ENCODE measurements at places on chromosomes 2 and 18.

DNA sequence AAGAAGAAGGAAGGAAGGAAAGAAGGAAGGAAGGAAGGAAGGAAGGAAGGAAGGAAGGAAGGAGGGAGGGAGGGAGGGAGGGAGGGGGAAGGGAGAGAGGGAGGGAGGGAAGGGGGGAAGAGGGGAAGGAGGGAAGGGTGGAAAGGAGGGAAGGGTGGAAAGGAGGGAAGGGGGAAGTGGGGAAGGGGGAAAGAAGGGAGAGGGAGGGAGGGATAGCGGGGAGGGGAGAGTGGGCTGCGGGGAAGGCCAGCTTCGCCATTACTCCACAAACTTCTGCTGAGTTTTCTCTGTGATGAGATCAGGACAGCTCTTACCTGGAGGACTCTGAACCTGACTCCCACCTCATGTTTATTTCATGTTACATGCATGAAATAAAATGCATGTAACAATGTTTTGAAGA lies 601.5 kb upstream of the FSHR start:
- no peak for DNase-seq

DNA sequence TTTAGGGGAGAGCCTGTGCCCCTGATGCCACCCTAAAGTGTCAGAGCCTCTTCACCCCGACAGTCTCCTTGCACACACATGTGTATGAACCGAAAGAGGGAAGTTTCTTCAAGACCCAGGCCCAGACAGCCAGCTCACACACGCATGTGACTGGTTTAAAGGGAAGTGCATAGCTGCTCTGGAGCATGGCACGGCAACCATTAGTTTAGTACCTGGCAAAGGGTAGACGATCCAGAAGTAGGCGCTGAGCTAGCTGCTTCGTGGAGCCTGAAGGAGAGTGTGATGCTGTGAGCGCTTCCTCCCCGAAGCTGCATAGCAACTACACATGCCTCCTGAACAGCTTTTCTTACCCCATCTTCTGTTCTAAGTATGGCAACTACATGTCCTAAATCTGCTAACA lies 91.7 kb downstream of the ZCCHC2 start:
- no peak for DNase-seq

DNA sequence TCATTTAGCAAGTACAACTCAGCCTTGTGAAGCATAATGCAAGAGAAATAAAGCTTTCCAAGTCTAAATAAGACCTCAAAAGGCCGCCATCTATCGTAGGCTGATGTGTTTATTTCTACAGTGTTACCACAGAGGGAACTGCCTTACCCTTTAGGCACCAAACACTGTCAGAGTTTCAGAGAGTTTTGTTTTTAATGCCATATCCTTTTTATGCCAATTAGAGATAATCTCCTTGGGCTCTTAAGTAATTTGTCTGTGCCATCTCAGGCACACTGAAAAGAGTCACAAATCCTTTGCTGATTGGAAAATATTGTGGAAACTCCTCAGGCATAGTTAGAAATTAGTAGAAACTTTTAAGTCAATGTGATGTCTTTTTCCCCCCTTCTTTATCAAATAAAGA lies 797.1 kb downstream of the SLC4A3 start:
- DNase-seq = no peak

- no peak for DNase-seq
Observed at GRCh38 chr2:168089200-168089599, 158.2 kb downstream of the STK39 start.

DNA sequence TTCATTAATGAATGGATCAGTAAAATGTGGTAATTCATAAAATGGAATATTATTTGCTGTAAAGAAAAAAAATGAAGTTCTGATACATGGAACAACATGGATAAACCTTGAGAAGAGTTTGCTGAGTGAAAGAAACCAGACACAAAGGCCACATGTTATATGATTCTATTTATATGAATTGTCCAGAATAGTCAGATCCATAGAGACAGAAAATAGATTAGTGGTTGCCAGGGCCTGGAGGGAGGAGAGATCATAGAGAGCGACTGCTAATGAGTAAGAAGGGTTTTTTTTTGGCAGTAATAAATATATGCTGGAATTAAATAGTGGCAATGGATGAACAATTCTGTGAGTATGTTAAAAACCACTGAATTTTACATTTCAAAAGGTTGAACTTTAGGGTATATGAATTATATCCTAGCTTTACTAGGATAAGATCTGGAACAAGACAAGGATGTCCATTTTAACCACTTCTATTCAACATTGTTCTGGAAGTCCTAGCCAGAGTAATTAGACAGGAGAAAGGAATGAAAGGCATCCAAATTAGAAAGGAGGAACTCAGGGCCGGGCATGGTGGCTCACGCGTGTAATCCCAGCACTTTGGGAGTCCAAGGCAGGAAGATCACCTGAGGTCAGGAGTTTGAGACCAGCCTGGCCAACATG lies 48.8 kb downstream of the MAPRE2 start:
- DNase-seq = no peak

DNA sequence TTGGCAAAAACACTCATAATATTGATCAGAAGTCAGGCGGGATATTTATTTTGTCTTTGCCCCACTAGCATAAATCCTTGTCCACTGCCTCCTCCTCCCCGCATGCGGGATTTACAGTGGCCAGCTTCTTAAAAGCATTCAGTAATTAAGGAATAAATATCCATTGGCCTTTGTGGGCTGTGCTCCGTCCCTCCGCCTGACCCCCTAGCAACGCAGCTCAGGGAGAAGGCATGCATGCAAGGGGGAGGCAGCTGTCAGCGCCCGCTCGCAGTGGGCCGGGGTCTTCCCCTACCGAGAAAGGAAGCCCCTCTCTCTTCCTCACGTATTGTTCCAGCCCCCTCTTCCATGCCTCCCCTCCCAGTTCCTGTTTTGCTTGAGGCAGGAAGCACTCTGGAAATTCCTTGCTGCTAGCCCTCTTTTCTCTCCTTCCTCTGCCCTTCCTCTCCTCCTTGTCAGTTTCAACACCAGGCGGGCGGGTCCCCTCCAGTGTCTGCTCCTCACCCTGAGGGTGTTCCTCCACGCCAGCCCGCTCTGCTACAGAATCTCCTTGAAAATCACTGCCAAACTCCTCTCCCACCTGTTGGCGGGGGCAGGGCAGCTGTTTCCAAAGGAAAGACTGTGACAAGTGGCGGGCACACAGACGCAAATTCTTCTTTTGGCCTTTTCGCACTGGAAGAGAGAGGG lies 60.1 kb downstream of the GBX2 start:
- DNase-seq = no peak

GRCh38 chr2:142974288-142975024 lies 97.0 kb downstream of the KYNU start:
- no peak for DNase-seq

DNA sequence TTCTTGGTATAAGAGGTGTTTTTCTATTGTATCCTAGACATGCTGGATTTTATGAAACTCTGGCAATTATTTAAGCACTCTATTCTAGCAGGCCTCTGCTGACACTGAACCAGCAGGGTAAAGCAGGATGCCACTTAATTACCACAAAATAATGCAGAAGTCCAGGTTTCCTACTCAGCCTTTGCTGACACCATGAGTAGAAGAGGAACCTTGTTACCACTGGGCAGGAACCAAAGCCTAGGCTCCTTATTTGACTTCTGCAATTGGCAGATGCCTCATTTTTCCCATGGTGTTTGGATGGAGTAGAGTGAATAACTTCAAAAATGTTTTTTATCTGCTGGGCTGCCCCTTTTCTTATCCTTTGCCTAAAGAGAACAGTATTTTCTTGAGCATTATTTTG lies 60.8 kb downstream of the THNSL2 start:
- DNase-seq = no peak

DNA sequence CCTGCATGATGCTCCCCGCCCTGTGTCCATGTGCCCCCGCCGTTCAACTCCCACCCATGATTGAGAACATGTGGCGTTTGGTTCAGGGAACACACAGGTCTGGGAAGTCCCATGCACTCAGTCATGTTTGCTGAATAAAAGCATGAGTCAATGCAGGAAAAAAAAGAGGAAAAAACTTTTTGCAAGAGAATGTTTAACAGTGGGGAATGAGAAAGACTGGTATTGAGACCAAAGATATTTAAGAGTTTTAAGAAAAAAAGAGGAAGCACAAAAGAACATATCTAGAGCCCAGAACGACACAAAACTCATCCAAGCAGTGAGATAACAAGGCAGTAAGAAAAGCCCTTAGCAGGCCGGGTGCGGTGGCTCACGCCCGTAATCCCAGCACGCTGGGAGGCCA lies 279.2 kb upstream of the THSD7B start:
- DNase-seq = no peak

- DNase-seq = no peak
Observed at GRCh38 chr2:44045061-44045460, 49.3 kb upstream of the LRPPRC start.

- DNase-seq = peak; percentile 83
Observed at GRCh38 chr2:239109041-239109927, 261.4 kb downstream of the TWIST2 start.

- no peak for DNase-seq
Observed at GRCh38 chr18:58896268-58896667, 31.6 kb downstream of the ZNF532 start.

- DNase-seq = no peak
Observed at GRCh38 chr2:43572244-43572643, 23.6 kb downstream of the THADA start.

- DNase-seq = peak; percentile 34
Observed at GRCh38 chr2:121480826-121481225, 49.9 kb upstream of the RNU4ATAC start.

GRCh38 chr2:103785956-103786355 lies 1024.1 kb downstream of the TMEM182 start:
- no peak for DNase-seq

DNA sequence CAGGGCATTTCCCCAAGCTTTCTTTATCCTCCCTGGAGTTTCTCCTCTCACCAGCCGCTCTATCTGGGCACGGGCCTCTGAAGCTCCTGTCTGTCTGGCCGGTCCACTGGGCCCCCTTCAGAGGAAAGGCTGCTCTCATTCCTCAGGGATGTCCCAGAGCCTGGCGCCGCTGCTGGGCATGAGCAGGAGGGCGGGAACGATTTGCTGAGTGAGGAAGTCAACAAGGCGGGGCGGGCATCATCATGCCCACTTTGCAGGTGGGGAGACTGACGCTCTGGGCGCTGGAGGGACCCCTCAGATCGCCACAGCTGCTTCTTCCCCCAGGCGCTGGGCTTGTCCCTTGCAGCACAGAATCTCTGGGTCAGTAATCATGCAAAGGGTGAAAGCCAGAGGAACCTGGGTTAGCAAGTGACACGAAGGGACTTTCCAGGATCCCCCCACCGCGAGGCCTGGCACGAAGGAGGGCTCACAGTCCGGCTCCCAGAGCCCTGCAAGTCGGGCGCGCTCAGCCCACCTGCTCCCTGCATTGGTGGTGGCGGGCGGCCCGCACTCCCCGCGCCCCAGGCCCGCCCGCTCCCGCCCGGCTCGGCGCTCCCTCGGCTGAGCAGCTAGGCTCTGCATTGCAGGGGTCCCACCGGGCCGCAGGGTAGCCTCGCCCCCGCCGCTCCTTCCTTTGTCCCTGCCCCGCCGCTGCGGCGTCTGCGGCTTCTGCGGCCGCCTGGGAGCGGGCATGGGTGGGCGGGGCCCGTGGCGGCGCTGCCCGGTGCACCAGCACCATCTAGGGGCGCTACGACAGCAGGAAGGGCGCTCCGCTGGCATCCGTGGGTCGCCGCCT lies 157.8 kb downstream of the CYRIA start:
- peak; percentile 29 for DNase-seq

GRCh38 chr2:105296017-105296611 lies 33.4 kb downstream of the TGFBRAP1 start:
- no peak for DNase-seq

GRCh38 chr2:168955321-168955720 lies 54.2 kb downstream of the G6PC2 start:
- DNase-seq = no peak

GRCh38 chr2:74537140-74537539 lies 7.4 kb downstream of the HTRA2 start:
- no peak for DNase-seq

GRCh38 chr2:127670055-127670956 lies 5.0 kb downstream of the LIMS2 start:
- DNase-seq = no peak

GRCh38 chr2:5145801-5146200 lies 546.4 kb upstream of the SOX11 start:
- no peak for DNase-seq

- DNase-seq = peak; percentile 74
Observed at GRCh38 chr18:596288-596881, 403 bp upstream of the CLUL1 start.

GRCh38 chr2:204505946-204506345 lies 39.3 kb upstream of the PARD3B start:
- no peak for DNase-seq

GRCh38 chr18:74353169-74353775 lies 37.6 kb downstream of the C18orf63 start:
- peak; percentile 56 for DNase-seq

GRCh38 chr18:33761363-33761762 lies 183.3 kb downstream of the ASXL3 start:
- DNase-seq = no peak

DNA sequence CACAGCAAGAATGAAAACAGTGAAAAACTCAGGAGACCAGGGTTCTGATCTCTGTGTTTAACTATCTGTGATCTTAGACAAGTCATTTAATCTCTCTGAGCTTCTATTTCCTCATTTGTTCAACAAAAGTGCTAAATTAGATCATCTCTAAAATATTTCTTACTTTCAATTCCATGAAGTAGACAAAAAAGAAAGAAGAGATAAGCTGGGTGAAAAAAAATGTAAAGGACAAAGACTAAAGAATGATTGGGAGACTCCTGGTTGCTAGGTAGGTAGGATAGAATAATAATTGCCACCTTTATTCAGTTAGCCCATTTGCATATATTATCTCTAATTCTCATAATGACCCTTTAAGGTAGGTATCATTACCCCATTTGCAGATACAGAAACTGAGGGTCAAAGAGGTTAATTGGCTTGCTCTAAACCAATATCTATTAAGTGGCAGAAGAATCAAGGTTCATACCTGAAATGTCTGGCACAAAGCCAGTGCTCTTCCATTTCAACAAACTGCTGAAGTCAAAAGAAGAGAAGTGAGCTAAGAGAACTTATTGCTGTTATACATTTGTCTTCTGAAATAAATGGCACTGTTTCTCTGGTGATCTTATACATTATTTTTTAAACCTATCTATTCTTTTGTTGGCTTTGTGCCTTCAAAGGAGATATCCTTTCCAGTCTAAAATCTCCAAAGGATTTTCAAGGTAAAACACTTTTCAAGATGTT lies 141.7 kb downstream of the OTX1 start:
- DNase-seq = peak; percentile 3

DNA sequence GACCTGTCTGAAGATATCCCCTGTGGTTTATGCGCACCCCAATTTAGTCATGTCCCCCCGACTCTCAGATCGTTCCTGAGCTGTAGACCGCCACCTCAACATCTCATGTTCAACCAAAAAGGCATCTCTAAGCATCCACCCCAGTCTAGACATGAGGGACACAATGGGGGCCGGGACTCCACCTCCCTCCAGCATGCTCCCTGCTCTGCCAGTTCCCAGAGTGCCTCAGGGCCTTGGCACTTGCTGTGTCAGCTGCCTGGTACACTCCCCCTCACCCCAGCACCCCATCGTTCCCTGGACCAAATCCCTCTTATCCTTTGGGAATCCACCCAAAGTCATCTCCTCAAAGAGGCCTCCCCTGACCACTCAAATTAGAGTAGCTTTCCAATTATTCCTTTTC lies 22.2 kb downstream of the TNS1 start:
- no peak for DNase-seq

GRCh38 chr18:24189007-24189528 lies 50.2 kb downstream of the CABYR start:
- DNase-seq = peak; percentile 10

Data from large intestine (tissue), 12 donors.